ENCODE measurements at places on chromosomes 3 and 15.
A peak's percentile ranks its signal among the peaks of the same experiment; 100 is the strongest.

- no peak for DNase-seq
Measured at GRCh38 chr15:40511472-40512133, 40.8 kb downstream of the CHST14 start.

DNA sequence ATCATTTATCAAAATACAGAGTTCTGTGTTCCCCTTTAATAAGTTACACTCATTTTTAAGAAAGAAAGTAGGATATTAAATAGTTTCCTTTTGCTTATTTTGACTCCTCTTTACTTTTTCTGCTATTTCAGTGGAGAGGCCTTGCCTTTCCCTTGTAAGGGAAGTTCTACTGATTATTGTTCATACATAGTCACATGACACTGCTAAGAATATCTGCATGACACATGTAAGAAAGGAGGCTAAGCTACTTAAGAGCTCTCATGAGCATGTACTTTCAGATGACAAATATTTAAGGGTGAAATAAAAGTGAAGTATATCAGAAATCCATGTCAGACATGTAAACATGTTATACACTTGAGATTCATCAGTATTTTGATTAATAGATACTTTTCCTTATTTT, 39.0 kb downstream of the MYRIP start:
- DNase-seq: no peak

DNA sequence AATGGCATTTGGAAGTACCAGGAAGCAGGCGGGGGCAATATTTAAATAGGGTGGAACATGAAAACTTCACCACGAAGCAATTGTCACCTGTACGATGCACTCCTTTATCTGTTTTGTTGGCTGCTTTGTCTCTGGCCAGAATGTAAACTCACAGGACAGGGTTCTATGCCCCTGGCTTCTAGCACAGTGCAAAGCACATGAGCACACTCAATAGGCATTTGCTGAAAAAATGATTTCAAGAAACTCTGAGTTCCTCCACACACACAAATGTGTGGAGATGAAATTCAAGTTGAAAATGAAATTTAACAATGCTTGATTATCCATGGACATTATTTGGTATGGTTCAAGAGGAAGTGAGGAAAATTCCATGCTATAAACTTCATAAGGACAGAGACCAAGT, 229.6 kb upstream of the FEZF2 start:
- DNase-seq: no peak

DNA sequence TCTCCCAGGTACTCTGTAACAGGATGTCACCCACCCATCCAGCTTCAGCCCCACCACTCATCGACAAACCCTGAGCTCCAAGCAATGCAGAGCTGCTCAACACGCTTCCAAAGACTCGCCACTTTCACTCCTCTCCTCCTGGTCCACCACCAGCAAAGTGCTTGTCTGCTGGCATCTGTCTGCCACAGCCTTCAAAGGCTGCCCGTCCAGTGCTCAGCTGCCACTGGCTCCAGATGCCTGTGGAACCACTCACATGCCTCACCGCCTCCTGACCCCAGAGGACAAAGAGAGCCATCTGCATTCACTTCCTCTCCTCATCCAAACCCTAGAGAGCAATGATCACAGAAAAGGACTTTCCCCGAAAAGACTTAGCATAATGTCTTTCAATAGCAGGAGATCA, 109.5 kb upstream of the OCA2 start:
- no peak for DNase-seq

GRCh38 chr3:156472150-156472549, 82.8 kb downstream of the SSR3 start:
- no peak for DNase-seq

DNA sequence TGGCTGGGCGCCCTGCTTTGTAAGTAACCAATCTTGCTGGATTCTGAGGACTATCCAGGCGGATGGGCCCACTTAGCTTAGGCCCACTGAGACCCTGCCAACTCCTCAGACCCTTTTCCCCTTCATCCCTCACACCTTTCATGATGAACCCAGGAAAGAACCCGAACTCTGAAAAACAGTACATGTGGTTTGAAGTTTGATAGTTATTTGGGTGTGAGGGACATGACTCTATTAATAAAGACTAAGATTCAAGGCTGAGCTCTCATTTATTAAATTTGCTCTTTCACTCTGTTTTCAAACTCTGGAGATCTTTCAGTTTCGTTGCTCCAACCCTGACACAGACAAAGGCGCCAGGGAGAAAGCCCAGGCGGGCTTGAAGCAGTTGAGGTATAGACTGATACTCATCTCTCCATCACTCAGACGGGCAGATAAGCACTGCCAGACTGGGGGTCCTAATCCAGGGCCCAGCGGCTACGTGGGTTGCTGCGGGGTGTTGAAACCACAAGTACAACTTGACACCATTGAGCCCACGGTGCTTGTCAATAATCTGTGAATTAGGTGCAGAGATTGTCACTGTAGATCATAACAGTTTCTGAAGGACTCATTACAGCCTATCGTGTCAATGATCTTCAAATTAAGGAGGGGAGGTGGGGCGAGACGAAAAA, 7.2 kb upstream of the SOX2 start:
- no peak for DNase-seq

GRCh38 chr15:25568751-25569150, 129.9 kb upstream of the UBE3A start:
- DNase-seq: no peak

- DNase-seq: no peak
Measured at GRCh38 chr3:17258823-17259436, 374.2 kb downstream of the PLCL2 start.

- DNase-seq: no peak
Measured at GRCh38 chr3:167084545-167084944, 295.6 kb downstream of the ZBBX start.

DNA sequence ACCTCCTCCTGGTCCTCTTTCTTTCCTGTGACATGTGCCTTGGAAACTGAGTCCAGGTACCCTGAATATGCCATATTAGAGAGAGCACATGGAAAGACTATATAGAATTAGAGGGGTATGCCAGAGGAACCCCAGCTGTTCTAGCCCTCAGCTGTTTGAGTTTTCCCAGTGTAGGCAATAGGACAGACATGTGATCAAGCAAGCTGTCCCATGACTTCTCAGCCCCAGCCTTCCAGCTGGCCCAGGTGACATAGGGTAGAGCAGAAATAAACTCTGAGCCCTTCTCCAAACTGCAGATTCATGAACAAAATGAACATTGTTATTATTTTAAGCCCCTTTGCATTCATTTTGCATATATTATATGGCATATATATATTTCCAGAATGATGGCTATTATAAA, 118.7 kb downstream of the PPM1L start:
- DNase-seq: no peak

GRCh38 chr15:25543196-25543595, 104.4 kb upstream of the UBE3A start:
- peak; percentile 15 for DNase-seq
